ENCODE measurements at places on chromosomes 5 and 9.
A peak's percentile ranks its signal among the peaks of the same experiment; 100 is the strongest.

DNA sequence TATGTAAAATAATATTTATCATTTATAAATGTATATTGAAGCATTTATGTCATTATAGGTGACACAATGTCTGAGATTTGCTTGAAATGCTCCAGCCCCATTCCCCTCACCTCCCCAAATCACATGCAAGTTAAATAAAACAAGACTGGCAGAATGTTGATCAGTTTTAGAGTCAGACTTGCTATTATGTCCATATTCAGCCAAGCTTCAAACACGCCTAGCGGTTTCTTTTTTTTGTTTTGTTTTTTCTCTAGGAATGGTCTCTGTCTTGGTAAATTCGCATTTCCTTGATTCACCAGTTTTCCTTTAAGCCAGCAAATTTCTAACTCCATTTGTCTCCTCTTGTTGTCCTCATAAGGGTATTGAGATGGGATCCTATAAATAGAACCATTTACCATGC, 153.0 kb upstream of the HMHB1 start:
- DNase-seq, result no peak

DNA sequence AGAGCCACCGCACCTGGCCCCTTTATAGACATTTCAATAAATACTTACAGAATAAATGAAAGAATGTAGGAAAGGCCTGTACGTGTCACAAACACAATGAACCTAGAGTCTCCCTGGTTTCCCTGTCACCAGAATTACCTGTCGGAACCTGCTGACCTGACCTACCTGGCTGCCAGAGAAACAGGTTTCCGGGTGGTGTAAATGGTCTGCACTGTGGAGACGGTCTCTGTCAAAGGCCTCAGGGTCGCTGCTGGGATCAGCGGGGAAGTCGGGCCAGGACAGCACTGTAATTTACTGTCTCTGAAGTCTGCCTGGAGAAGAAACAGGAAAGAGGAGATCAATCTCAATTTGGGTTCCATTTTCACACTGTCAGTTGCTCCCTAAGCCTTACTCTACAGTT, 9.3 kb upstream of the FRRS1L start:
- no peak for DNase-seq

DNA sequence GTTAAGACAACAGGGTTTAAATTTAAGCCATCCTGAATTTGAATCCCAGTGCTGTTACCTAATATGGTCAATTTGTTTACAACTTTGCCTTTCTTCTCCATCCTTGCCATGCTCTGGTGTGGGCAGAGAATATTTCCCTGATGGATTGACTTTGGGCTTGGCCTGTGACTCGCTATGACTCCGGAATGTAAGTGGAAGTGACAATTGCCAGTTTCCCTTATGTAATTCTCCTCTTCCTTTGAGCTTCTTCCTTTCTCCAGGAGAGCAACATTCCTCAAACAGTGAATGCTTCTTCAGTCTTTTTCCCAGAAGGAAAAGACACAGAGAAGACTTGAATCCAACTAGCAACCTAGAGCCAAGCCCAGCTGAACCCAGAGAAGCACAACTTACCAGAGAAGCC, 159.1 kb downstream of the LURAP1L start:
- peak; percentile 17 for DNase-seq

GRCh38 chr5:140152022-140152999, 22.7 kb upstream of the CYSTM1 start:
- DNase-seq, result no peak

DNA sequence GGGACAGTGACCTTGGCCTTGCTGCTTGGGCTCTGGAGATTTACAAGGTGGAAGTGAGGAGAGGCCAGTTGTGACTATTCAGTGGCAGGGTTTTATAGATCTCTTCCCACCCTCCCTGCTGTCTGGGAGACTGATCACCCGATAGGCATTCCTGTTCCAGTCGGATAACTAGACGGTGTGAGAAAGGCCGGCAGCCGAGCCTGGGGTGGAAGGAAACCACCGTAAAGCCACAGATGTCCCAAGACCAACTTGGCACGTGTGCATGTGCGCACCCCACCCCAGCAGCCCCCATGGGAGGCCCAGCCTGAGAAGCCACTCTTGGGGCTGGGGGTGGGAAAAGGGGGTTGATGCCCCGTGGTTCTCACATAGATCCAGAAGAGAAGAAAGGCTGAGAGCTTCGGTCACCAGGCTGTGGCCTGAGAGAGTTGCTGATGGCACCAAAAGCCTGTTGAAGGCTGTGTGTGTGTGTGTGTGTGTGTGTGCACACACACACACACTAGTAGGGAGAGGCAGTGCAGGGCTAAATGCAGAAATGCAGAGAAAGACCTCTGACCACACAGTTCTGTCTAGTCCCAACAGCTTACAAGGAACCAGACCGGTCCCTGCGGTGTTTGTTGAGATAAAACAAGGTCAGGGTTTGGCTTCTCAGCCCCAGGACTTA, 225.8 kb downstream of the FANCC start:
- no peak for DNase-seq

GRCh38 chr5:122656160-122656559, 118.7 kb upstream of the SNX2 start:
- DNase-seq, result no peak

GRCh38 chr5:37668524-37669047, 171.3 kb downstream of the GDNF start:
- peak; percentile 87 for DNase-seq

DNA sequence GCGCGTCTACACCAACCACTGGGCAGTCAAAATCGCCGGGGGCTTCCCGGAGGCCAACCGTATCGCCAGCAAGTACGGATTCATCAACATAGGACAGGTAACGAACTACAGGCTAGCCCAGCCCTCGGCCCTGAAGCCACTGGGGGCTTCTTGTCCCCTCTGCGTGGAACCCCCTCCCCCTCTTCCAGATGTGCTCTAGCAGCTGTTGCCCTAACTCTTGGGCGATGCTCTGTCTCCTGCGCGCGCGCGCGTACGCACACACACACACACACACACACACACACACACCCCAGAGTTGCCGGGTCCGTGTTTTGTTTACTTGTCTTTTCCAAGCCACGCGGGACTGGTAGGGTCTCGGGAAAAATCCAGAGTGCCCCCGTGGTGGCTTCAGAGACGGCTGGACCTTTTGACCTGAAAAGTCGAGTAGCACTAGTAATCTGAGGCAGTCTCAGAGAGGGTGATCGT, 836 bp downstream of the PCSK5 start:
- no peak for DNase-seq

GRCh38 chr9:97852399-97853055, 499 bp upstream of the FOXE1 start:
- DNase-seq, result no peak

- DNase-seq, result no peak
Measured at GRCh38 chr5:135360278-135361274, 38.5 kb downstream of the MACROH2A1 start.

DNA sequence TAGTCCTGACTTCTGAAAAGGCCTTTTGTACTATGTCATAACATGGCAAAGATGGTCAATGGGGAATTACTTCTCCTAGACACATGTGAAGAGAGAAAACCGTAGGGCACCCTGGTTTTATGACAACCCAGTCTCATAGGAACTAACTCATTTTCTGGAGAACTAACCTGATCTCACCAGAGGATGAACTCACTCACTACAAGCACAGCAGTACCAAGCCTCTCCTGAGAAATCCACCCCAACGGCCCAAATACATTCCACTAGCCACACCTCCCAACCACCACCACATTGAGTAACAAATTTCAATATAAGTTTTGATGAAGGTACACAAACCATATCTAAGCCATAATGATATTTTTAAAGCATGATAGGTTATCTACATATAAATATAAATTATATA, 909.3 kb upstream of the CDH10 start:
- no peak for DNase-seq
